ENCODE measurements at places on chromosomes 7 and 10. TPM values are rescaled to one million over a fixed set of nuclear protein-coding genes. Genes with fewer than 3 reads are reported as not detected.

GRCh38 chr10:123886292-123886691, 5.3 kb downstream of the CPXM2 start:
- DNase-seq: no peak
- H3K4me3 ChIP-seq: no peak overlapping the region
- H3K27me3 ChIP-seq: peaks cover 53% of the 10 kb centered on the region
- H3K27ac ChIP-seq: no peak overlapping the region
- H3K4me1 ChIP-seq: no peaks in the 10 kb centered on the region

GRCh38 chr7:2826771-2827170, 17.3 kb downstream of the GNA12 start:
- no peak overlapping the region for H3K4me3 ChIP-seq
- peaks cover 20% of the 10 kb centered on the region for H3K4me1 ChIP-seq
- no peaks in the 10 kb centered on the region for H3K27me3 ChIP-seq
- H3K36me3 ChIP-seq: no peaks in the 10 kb centered on the region
- no peak for DNase-seq
- H3K27ac ChIP-seq: no peak overlapping the region

DNA sequence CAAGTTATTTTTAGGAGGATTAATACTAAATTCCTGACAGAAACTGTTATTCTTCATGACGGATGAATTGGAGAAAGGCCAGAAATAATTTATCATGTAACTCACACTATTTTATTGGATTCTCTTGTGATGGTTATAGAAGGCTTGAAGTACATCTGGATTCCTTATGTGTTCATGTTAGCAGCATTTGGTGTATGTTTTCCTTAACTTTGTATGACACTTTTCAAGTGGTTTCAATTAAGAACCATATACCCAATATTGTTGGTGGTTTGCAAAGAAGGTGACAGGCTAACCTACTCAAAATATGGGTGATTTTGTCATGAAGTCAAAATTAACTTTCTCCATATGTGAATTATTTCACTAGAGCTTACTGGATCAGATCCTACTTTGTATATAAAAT, 532.2 kb upstream of the CNTNAP2 start:
- no peaks in the 10 kb centered on the region for H3K4me1 ChIP-seq
- no peak overlapping the region for H3K27ac ChIP-seq
- DNase-seq: no peak
- no peaks in the 10 kb centered on the region for H3K36me3 ChIP-seq
- no peak overlapping the region for H3K4me3 ChIP-seq
- H3K27me3 ChIP-seq: no peaks in the 10 kb centered on the region

DNA sequence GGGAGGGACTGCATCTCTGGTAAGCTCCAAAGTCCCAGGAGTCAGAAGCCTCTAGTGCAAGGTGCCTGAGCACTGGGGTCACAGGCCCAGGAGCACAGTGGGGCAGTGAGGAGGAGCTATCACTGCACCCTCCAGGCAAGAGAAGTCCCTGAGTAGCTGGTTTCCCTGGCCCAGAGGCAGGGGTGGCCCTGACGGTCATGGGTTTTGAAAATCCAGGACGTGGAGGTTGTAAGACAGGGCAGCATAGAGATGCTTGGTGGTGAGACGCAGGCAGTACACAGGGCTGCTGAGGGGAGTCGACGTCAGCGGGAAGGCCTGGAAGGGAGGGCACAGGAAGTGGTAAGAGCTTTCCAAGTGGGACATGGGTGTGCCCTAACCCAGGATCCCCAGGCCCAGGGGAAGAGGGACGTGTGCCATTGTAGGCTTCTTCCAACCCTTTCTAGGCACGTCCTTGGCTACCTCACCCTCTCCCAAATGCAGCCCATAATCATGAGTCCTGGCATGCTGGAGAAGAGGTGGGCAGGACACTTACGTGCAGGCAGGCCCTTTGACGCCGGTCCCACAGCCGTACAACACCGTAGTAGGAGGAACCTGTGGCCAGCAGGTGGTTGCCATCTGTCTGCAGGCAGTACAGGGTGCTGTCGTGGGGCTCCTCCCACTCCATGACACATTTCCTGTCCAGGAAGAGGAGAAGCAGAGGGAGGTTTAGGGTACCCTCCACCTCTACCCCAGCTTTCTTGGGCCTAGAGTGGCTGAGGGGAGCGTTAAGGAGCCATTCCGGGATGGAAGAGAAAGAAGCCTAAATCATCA, 23.2 kb downstream of the DPCD start:
- peaks cover 14% of the 10 kb centered on the region for H3K36me3 ChIP-seq
- no peak overlapping the region for H3K27ac ChIP-seq
- H3K4me1 ChIP-seq: no peaks in the 10 kb centered on the region
- H3K4me3 ChIP-seq: no peak overlapping the region
- peak; percentile 22 for DNase-seq
- no peaks in the 10 kb centered on the region for H3K27me3 ChIP-seq

- H3K4me3 ChIP-seq: no peak overlapping the region
- peak; percentile 11 for DNase-seq
- H3K36me3 ChIP-seq: no peaks in the 10 kb centered on the region
Measured at GRCh38 chr7:96388620-96389383, 66.9 kb upstream of the SLC25A13 start.

DNA sequence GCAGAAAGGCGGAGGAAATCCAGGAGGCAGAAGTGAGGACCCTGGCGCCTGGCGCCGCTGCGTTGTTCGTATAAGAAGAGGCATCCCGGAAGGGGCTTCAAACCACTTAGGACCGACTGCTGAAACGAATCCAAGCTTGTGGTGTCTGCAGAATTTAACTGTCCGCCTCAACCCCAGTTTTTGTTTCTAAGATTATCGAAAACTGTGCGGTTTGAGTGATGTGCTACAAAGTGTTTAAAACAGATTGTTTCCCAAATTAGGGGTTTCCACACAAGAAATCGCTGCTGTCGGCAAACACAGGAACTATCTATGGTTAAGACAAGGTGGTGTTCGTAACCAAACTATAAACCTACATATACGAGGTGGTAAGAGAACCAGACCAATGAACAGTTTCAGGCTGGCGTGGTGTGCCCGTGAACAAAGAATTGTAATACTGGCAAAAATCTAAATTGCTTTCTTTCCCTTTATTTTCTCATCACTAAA, 835 bp upstream of the DGKI start:
- H3K27me3 ChIP-seq: peaks cover 78% of the 10 kb centered on the region
- no peak for DNase-seq
- H3K36me3 ChIP-seq: no peaks in the 10 kb centered on the region
- H3K27ac ChIP-seq: no peak overlapping the region
- H3K4me1 ChIP-seq: no peaks in the 10 kb centered on the region

DNA sequence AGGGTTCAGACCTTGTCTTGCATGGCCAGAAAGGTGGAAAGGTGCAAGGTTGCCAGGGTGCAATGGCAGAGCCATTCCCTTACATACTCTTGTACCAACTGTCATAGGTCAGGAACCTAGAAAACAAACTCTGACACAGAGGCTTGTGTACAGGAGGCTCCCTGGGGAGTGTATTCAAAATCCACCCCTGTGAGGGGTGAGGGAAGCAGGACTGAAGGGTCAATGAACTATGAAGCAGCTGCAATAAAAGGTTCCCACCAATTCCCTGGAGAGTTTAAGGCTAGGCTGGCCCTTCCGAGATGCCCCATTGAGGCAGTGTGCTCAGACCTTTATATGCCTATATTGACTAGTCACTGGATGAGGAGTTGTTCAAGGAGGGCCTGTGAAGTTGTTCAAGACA, 13.9 kb upstream of the CUZD1 start:
- no peaks in the 10 kb centered on the region for H3K36me3 ChIP-seq
- no peaks in the 10 kb centered on the region for H3K27me3 ChIP-seq
- no peak overlapping the region for H3K4me3 ChIP-seq
- DNase-seq: no peak
- H3K27ac ChIP-seq: no peak overlapping the region
- H3K4me1 ChIP-seq: no peaks in the 10 kb centered on the region

DNA sequence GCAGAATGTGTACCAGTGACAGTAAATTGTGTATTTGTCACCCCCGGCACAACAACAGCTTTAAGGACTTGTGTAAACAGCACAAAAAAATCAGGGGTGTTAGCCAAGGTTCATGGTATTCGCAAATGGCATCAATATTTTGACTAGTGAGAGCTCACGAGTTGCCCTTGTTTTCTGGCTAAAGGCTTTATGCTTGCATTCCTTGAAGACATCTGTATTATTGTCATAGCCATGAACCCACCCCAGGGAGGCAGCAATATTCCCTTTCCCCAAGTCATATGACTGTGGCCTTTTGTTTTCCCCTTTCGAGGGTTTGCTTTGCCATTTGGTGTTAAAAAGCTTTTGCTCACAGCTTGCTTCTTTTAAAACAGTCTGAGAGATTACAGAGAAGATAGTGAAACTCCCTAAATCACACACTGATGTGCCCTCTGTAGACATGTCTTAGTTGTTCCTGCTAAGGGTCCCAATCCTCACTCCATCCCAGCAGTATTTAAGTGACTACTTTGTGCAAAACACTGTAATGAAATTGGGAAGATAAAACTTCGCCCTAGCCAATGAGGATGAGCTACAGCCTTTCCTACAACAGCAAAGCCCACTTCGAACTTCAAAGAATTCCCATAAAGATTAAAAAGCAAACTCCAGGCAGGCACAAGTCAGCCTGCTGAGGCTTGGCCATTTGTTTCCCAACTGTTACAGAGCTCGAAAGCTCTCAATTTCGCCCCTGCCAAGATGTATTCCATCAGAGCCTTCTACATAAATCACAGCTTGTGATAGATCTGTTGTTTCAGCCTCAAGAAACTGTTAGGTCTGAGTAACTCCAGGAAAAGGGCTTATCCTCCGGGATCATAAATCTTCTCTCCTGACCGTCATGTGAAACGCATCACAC, 172.3 kb downstream of the ADAM12 start:
- H3K4me1 ChIP-seq: no peaks in the 10 kb centered on the region
- no peaks in the 10 kb centered on the region for H3K27me3 ChIP-seq
- H3K4me3 ChIP-seq: no peak overlapping the region
- no peak overlapping the region for H3K27ac ChIP-seq

DNA sequence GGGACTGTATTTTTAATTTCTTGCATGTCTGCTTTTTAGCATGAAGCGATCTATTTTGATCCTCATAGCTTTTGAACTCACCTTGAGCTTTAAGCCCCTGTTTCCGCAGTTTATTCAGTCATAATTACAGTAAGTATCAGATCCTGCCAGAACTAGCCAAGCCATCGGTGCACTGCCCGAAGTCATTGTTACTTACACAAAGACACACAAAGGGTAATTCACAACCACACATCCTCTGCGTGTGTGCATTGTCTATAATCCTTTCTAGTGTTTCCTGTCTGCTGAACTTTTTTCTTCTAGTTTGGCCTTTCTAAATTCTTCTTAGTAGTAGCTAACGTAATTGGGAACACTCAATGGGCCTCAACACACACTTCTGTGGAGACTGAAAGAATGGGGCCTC, 133.0 kb downstream of the SFMBT2 start:
- DNase-seq: peak; percentile 36
- H3K4me3 ChIP-seq: no peak overlapping the region
- no peak overlapping the region for H3K27ac ChIP-seq
- H3K27me3 ChIP-seq: no peaks in the 10 kb centered on the region
- no peaks in the 10 kb centered on the region for H3K4me1 ChIP-seq
- no peaks in the 10 kb centered on the region for H3K36me3 ChIP-seq

DNA sequence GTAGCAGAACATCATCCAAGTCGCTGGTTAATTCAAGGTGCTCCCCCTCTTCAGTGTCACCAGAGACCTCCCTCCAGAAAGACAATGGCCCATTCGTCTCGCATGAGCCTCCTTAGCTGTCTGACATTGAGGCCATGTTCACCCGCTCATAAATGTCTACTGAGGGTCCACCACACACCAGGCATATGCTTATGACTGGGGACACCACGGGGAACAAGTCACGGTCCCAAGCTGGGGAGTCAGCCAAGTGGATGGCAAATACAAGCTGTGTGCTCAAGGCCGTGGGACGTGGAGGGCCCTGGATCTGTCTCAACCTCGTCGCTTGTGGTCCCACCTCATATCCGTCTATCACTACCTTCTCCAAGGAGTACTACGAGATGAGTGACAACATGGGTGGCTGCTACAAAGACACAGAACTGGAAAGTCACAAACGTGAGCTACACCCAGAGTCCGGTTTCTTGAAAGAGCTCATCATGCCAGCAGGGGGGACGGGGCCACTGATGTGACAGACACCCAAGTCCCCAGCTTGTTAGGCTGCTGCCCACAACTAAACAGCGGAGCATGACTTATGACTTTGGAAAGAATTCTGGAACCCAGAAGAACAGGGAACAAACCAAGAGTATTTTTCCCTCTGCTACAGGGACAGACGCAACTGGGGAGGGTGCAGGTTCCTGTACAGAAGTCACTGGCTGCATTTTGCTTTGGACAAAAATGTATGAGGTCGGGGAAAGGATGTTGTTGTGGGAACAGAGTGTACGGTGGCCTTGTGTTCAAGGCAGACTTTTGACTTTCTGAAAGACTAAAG, 189.6 kb downstream of the COBL start:
- no peak overlapping the region for H3K4me3 ChIP-seq
- no peaks in the 10 kb centered on the region for H3K27me3 ChIP-seq
- no peaks in the 10 kb centered on the region for H3K4me1 ChIP-seq
- DNase-seq: no peak
- no peaks in the 10 kb centered on the region for H3K36me3 ChIP-seq

DNA sequence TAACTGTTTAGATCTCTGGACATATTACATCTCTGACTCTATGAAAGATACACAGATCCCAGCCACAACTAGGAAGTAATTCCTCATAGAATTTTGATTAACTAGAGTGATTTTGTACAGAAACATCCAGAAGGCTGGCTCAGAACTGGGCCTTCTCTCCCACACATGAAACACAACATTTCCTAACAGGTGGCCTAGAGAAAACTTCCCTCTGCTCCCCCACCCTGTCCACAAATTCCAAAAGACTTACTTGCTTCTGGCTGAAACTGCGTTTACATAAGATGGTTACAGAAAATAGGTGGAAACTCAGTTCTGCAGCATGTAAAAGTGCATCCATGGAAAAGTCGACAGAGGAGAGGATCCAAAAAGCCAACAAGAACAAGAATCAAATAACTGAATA, 132.9 kb downstream of the FZD1 start:
- no peak for DNase-seq
- no peaks in the 10 kb centered on the region for H3K27me3 ChIP-seq
- H3K36me3 ChIP-seq: no peaks in the 10 kb centered on the region
- no peaks in the 10 kb centered on the region for H3K4me1 ChIP-seq

GRCh38 chr7:122750389-122750788, 47.7 kb upstream of the RNF148 start:
- H3K27me3 ChIP-seq: no peaks in the 10 kb centered on the region
- no peak overlapping the region for H3K27ac ChIP-seq
- H3K4me3 ChIP-seq: no peak overlapping the region
- H3K36me3 ChIP-seq: no peaks in the 10 kb centered on the region

SH2D4B gene
- total RNA-seq: 0.07 TPM

CYTH3 gene
- total RNA-seq: 20.5 TPM

ABCA13 gene
- 10.2 TPM for total RNA-seq

GIMAP8 gene
- total RNA-seq: not detected

CALHM3 gene
- total RNA-seq: not detected

CRHR2 gene
- total RNA-seq: not detected

NCAPG2 gene
- 129 TPM for total RNA-seq

All from A673 (cell line).